SW480 (cell line): ENCODE measurements at places on chromosomes 4 and X.

DNA sequence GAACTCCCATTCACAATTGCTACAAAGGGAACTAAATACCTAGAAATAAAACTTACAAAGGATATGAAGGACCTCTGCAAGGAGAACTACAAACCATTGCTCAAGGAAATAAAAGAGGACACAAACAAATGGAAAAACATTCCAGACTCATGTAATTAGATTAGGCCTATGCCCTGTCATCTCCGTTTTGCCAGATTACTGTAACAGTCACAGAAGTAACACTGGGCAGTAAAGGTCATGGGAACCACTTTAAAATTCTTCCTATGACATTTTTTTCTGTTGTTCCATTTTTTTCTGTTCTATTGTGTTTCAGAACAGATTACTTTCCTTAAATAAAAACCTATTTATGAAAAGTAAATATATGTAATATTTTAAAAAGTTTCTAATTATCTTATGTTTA, 199.4 kb upstream of the CENPE start:
- DNase-seq: no peak

- no peak for DNase-seq
Observed at GRCh38 chr4:7382634-7383014, 52.1 kb downstream of the PSAPL1 start.

DNA sequence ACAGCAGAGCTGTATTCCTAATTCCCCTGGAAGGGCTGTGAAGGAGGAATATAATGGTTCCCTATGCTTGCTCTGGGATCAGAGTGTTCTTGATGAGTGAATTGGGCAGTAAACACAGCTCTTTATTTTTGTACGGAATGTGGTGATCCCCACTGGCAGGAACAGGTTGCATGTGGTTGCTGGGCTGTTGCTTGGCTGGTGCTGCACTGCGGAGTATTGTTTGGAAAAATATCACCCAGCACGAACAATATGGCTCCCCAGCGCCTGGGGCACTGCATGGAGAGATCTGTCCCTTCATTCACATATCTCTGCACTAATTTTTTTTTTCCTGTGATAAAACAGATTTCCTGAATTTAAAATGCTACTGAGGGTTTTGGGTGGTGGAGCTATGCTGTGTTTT, 119.7 kb downstream of the MGST2 start:
- DNase-seq: no peak

- no peak for DNase-seq
Observed at GRCh38 chr4:151532001-151532708, 123.2 kb downstream of the FHIP1A start.

DNA sequence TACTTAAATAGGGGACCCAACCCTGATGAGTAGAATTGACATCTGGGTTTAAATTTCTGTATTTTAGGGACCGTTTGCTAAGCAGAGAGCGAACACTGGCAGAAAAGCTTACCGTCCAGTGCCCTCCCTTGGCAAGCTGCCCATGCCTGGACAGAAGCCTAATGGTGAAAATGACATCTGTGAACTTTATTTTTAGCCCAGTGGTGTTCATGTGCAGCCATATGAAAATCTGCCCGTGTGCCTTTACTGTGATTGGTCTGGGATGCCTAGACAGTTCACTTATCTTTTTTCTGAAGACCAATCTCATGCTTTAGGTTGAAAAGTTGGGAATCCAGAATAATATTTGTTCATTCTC, 1.1 kb downstream of the STBD1 start:
- DNase-seq: no peak

GRCh38 chrX:113644426-113644825, 803.8 kb upstream of the AMOT start:
- no peak for DNase-seq

DNA sequence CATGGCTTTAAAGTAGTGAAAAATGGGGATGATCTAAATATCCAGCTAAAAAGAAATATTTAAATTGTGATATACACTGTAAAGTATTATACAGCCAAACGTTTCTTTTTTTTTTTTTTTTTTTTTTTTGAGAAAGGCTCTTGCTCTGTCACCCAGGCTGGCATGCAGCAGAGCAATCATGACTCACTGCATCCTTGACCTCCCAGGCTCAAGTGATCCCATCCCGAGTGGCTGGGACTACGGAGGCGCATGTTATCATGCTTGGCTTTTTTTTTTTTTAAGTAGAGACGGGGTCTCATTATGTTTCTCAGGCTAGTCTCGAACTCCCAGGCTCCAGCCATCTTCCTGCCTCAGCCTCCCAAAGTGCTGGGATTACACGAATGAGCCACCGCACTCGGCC, 17.1 kb downstream of the SMIM14 start:
- no peak for DNase-seq

GRCh38 chrX:47176101-47176740, 17.4 kb upstream of the UBA1 start:
- no peak for DNase-seq

DNA sequence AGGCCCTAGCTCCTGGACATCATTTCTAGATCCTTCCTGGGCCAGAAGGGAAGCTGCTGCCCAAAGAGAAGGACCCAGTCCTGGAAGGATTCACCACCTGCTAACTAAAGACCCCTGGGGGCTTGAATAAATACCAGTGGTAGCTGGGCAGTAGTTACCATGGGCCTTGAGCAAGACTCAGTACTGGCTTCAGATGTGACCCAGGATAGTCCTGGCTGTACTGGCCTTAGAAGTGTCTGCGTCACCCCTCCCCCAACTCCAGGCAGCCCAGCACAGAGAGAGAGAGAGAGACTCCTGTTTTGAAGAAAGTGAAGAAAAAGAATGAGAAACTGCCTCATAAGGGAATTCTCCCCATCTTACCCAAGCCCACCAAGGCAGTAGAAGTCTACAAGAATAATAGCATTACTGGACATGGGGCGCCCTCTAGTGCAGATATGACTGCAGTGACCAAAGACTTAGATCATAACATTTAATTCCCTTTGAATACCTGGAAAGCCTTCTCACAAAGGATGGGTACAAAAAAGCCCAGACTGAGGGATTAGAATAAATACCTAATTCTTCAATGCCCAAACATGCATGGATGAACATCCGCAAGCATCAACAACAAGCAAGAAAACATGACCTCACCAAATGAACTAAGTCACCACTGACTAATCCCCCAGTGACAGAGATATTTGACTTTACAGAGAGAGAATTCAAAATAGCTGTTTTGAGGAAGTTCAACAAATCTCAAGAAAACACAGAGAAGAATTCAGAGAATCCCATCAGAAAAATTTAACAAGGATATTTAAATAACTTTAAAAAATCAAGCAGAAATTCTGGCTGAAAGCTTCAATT, 171.8 kb downstream of the HNRNPD start:
- peak; percentile 51 for DNase-seq

DNA sequence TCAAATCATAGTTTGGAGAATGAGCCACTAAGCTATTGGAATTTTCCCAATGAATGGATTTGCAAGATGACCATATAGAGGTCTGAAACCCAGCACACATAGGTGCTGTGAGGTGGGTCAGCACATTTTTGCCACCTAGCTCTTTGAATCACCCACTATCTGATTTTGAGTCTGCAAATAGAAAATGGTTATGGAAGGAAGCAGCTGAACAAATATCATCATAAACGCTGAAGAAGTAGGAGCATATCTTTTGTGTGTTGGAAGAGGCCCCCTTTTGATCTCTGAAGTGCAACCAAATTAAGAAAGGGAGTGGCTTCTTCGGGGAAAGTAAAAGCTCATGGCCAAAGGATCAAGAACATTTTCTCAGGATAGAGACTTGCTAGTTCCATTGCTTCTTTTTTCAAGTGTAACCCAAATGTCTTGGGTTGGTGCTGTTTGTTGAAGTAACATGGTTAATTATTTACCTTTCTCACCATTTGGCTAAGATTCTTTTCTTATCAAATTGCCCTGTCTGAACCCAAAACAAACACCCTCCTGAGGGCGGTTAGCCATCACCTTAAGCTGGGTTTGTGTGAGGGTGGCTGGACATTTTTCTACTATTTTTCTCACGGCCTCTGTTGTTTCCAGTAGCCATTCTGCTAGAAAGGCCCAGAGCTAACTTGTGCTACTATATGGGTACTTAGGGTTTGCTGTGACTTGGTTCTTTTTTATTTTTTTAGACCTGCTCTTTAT, 18.4 kb upstream of the SORBS2 start:
- DNase-seq: no peak

DNA sequence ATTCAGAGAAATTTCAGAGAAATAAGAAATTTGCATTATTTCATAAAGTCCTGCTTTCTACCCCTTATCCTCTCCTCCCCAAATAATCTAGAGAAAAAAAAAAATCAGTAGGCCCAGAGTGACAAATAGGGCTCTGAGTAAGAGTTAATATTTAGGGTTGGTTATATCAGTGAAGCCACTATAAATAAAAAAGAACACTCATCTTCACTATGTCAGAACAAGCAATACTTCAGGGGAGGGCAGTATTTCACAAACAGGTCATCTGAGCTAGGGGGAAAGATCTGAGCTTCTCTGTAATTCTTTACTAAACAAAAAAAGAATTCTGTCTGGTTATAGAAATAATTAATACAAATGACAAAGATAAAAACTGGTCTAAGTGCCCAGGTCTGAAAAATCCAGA, 39.4 kb downstream of the PDE5A start:
- DNase-seq: no peak
